ENCODE measurements at places on chromosomes 5 and 9.

DNA sequence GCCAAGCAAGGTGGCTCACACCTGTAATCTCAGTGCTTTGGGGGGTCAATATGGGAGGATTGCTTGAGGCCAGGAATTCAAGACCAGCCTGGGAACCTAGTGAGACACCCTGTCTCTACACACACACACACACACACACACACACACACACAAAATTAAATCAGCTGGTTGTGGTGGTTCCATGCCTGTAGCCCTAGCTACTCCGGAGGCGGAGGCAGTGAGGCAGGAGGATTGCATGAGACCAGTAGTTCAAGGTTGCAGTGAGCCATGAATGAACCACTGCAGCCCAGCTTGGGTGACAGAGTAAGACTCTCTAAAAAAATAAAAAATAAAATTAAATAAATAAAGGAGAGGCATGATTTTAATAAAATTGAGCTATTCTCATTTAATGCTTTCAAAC, 13.1 kb downstream of the CEMIP2 start:
- DNase-seq = no peak

DNA sequence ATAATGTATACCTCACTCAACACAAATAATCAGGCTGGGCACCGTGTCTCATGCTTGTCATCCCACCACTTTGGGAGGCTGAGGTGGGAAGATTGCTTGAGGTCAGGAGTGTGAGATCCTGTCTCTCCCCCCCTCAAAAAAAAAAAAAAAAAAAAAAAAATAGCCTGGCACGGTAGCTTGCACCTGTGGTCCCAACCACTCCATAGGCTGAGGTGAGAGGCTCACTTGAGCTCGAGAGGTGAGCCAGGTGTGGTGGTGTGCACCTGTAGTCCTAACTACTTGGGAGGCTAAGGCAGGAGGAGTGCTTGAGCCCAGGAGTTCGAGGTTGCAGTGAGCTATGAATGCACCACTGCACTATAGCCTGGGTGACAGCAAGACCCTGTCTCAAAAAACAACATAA, 9.6 kb upstream of the ETF1 start:
- DNase-seq = no peak

GRCh38 chr5:154486427-154486866, 8.4 kb upstream of the HAND1 start:
- no peak for DNase-seq

DNA sequence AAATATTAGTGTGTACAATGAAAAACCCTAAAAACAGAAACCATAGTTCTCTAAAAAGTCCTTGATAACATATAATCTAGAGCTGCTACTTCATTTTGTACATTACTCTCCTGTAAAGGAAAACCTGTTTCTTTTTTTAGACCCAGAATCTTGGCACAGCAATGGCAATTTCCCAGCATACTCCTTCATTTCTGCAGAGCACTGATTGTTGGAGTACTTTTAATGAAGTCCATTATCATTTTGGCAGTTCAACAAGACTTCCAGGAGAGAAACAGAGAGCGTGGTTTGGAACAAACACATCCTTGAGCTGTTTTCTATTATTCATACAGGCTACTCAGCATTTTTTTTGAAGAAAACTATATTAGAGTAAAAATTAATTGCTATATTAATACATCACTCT, 22.7 kb upstream of the MROH2B start:
- no peak for DNase-seq

DNA sequence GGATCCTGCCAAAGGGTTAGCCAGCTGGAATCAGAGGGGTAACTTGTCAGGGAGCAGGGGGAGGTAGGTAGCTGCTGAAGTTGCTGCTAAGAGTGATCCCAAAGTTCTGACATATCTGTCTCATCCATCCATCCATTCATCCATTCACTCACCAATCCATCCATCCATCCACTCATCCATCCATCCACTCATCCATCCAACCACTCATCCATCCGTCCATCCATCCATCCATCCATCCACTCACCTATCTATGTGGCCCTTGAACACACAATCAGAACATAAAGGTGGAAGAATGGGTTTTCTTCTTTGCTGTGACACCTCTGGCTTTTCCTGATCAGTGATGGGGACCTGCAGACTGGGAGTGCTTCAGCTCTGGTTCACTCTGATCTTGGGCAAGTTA, 3.0 kb upstream of the C5orf52 start:
- DNase-seq = no peak

DNA sequence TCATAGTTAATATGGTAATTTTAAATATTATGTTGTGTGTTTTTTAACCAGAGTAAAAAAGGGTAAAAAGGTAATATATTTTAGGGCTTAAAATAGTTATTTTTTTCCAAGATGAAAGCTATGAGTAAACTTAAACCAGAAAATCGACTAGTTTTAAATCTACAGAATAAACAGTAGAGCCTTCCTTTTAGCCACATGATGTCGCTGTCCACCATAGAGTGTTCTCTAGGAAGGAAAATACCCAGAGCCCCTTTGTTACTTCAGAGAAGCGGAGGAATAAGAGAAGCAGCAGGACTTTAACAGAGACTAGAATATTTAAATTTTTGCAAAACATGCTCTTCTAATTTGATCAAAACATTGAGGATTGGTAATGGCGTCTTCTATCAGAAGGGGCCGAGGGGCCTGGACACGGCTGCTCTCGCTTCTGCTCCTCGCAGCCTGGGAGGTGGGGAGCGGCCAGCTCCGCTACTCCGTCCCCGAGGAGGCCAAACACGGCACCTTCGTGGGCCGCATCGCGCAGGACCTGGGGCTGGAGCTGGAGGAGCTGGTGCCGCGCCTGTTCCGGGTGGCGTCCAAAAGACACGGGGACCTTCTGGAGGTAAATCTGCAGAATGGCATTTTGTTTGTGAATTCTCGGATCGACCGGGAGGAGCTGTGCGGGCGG, at the start of gene PCDHA2:
Gene PCDHA2 (plus strand): TSS at position 258 of the 664 bp plus-strand sequence.
- no peak for DNase-seq

DNA sequence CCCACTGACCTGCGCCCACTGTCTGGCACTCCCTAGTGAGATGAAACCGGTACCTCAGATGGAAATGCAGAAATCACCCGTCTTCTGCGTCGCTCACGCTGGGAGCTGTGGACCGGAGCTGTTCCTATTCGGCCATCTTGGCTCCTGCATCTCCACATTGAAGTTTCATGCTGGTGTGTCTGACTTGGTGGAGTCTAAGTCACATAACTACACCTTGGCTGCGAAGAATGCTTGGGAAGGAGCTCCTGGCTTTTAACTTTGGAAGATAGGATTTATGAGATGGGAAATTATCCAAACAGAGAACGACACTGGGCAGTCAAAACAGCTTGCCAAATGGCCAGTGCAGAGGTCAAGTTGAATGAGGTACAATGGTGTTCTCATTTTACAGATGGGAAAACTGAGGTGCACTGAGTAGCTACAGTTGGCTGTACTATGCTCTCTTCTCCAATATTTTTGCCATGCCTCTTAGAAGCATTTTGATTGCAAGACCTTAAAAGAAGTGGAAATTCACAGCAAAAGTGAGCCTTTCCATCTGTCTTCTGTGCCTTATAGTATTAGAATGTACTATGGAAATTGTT, 36.7 kb downstream of the CCDC192 start:
- no peak for DNase-seq

DNA sequence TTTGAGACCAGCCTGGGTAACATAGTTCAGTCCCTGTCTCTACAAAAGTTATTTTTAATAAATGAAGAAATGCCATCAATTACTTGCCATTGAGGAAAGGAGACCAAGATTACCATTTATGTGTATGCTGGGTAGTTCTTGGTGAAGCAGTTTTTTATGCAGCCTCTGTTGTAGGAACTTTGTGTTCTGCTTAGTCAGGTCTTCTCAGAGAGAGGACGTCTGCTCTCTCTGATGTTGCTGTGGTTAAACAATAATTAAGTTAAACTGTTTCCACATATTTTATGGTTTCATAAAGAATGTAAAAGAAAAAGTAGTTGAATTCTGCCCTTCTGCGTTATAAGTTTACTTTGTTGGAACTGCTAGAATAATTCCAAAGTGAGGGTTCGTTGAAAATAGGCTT, 210.5 kb downstream of the KDM4C start:
- DNase-seq = no peak

DNA sequence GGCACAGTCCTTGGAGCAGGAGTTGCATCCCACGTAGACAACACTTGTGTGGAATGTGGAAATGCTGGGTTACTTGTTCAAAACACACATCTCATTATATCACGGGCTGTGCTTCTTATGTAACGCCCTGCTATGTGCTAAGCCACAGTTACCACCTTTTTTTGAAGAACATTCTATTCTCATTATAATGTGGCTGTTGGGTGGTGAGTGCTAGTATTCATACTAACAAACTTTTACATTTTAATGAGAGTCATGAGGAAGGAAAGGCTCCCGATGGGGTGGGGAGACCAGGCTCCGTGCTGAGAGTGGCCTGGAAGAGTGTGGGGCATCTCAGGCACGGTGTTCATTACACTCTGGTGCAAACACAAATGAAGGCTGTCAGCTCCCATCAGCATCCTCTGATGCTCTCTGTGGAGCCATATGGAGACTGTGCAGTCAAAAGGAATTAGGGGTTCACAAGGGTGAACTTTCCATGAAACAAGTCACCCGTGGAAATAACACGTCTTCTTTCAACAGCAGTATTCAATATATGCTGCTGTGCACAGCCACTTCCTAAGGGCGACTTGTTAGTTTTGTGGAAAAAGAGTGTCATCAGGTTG, 153.1 kb upstream of the RAPGEF1 start:
- DNase-seq = no peak

DNA sequence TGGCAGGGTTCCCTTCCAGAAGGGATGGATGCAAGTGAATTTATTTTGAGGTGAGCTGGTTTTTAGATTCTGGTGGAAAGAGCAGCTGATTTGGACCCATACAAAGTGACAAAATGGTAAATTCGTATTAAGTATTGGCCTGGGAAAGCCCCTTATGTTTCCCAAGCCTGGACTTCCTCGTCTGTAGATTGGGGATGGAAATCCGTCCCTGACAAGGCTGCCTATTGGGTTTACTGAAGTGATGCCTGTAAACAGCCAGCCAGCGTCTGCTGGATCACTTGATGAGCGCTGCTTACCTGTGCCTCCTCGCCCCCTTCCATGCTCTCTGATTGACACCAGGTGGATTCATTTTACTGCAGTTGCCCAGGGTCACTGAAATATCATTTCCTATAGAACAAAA, 233.8 kb downstream of the GADD45G start:
- no peak for DNase-seq

- DNase-seq = no peak
Observed at GRCh38 chr9:6584881-6585597, 60.5 kb downstream of the GLDC start.

DNA sequence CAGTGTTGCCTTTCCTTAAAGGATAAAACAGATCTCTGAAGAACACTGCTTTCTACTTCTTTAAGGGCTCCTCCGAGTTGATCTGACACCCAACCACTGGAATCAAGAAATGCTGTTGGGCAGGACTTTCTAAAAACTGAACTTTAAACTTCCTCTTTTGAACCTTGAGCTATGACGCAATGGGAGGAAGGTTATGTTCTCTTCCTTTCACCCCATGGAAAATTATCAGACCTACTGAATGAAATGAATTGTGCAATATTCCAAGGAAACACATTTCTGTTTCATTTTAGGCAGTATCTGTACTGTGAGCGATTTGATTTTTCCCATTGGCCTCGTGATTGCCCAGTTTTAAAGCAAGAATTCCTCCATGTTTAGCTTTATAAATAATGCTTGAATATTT, 206.0 kb upstream of the PRR16 start:
- DNase-seq = no peak

GRCh38 chr5:172878933-172879752, 45.1 kb downstream of the ERGIC1 start:
- no peak for DNase-seq

All from activated effector memory CD4-positive, alpha-beta T cell treated with Interleukin-2 at 50 U/mL for 16 hours (primary cell).